ENCODE measurements at places on chromosomes 4 and X.

DNA sequence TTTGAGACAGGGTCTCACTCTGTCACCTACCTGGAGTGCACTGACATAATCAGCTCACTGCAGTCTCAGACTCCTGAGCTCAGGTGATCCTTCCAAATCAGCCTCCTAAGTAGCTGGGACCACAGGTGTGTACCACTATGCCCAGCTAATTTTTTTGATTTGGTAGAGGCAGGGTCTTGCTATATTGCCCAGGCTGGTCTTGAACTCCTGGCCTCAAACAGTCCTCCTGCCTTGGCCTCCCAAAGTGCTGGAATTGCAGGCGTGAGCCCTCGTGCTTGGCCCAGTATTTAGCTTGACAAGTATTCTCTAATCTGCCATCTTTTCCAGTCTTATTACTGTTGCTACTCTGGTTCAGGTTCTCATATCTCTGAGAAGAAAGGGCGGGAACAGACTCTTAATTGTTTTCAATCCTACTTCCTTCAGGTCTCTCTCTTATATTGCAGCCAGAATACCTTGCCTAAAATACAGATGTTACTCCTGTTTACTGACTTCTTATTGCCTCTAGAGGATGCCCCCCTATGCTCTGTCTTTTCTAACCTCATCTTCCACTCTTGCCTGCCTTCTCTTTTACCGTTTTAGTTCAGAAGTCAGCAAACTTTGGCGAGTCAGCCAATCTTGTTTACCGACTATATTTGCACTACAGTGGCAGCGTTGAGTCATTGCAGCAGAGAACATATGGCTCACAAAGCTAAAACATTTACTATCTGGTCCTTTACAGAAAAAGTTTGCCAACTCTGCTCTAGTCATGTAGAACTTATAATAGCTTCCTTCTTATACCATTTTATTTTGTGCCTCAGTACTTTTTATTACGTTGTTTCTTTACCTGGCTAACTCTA, 19.0 kb downstream of the MRPL1 start:
- H3K27ac ChIP-seq: no peak overlapping the region
- H3K4me1 ChIP-seq: no peaks in the 10 kb centered on the region
- H3K36me3 ChIP-seq: peaks cover 3% of the 10 kb centered on the region

GRCh38 chrX:153821066-153821465, 9.3 kb downstream of the PDZD4 start:
- H3K4me1 ChIP-seq: no peaks in the 10 kb centered on the region
- no peak overlapping the region for H3K27ac ChIP-seq
- H3K4me3 ChIP-seq: no peak overlapping the region
- no peaks in the 10 kb centered on the region for H3K27me3 ChIP-seq
- no peak for DNase-seq

DNA sequence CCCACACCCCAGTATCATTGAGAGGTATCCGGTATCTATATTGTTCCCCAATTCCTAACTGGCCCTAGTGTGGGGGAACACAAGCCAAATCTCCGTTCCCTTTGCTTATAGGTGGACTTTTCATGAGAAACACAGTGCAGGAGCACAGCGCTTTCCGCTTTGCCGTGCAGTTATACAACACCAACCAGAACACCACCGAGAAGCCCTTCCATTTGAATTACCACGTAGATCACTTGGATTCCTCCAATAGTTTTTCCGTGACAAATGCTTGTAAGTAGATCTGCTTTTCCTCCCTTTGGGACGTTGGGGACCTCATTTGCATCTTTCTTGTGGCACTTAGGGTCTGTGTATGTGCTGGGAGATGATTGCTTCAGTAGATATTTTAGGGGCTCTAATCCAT, 1.6 kb downstream of the GRIA3 start:
- H3K4me3 ChIP-seq: no peak overlapping the region
- H3K36me3 ChIP-seq: no peaks in the 10 kb centered on the region
- H3K4me1 ChIP-seq: no peaks in the 10 kb centered on the region
- no peaks in the 10 kb centered on the region for H3K27me3 ChIP-seq
- no peak overlapping the region for H3K27ac ChIP-seq

- no peaks in the 10 kb centered on the region for H3K27me3 ChIP-seq
- no peaks in the 10 kb centered on the region for H3K4me1 ChIP-seq
- DNase-seq: no peak
Measured at GRCh38 chr4:16418814-16419213, 192.5 kb upstream of the TAPT1 start.

DNA sequence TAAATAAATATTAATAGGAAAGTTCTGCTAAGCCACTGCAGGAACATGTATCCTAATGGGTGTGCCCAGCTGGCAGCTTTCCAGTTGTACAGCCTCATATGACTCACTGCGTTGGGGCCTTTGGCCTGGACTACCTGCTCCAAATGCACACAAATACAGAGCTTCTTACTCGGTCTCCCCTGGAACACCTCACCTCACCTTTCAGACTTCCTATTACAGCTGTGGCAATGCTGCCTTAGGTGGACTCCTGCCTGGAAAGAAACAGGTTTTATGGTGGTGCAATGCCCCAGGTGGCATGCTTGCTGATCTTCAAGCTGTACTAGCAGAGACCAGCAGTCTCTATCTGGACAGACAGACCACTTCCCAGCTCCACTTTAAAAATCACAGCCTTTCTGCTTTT, 85.7 kb upstream of the EXOC1L start:
- H3K27me3 ChIP-seq: no peaks in the 10 kb centered on the region
- DNase-seq: no peak
- no peak overlapping the region for H3K27ac ChIP-seq
- no peaks in the 10 kb centered on the region for H3K4me1 ChIP-seq
- H3K4me3 ChIP-seq: no peak overlapping the region
- H3K36me3 ChIP-seq: no peaks in the 10 kb centered on the region

DNA sequence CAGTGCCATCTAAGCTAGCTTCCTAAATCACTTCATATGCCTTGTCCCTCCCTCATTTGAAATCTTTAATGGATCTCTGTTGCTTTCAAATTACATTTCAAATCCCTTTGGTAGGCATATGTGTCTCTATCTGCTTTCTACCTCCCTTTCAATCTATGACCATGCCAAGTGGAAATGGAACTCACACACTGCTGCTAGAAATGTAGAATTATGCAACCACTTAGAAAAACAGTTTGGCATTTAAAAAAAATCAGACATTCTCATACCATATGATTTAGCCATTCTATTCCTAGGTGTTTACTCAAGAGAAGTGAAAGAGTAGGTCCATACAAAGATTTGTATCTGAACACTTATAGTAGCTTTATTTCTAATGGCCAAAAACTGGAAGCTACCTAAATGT, 413.5 kb upstream of the INTU start:
- H3K27me3 ChIP-seq: no peaks in the 10 kb centered on the region
- no peaks in the 10 kb centered on the region for H3K36me3 ChIP-seq
- no peak for DNase-seq
- no peak overlapping the region for H3K4me3 ChIP-seq

- no peak for DNase-seq
- no peak overlapping the region for H3K27ac ChIP-seq
- no peak overlapping the region for H3K4me3 ChIP-seq
- no peaks in the 10 kb centered on the region for H3K36me3 ChIP-seq
- peaks cover 24% of the 10 kb centered on the region for H3K27me3 ChIP-seq
Measured at GRCh38 chr4:185638093-185638492, 102.8 kb upstream of the PDLIM3 start.

DNA sequence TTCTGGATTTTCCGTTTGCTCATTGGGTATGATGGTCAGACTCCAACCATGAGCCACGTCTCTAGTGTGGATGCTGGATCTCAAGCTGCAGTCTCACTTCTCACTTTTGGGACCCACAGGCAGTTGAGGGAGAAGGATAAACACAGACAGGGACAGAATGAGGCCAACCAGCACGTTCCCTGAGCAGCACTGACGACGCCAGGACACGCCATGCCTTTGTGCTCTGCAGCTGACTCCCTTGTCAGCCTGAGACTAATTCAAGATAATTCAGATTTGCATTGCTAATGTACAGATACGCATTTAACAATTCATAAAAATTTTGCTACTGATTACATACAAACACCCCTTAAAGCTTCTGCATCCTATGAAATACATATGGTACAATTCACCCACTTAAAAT, 106.5 kb downstream of the FAM193A start:
- H3K27ac ChIP-seq: no peak overlapping the region
- H3K27me3 ChIP-seq: no peaks in the 10 kb centered on the region

DNA sequence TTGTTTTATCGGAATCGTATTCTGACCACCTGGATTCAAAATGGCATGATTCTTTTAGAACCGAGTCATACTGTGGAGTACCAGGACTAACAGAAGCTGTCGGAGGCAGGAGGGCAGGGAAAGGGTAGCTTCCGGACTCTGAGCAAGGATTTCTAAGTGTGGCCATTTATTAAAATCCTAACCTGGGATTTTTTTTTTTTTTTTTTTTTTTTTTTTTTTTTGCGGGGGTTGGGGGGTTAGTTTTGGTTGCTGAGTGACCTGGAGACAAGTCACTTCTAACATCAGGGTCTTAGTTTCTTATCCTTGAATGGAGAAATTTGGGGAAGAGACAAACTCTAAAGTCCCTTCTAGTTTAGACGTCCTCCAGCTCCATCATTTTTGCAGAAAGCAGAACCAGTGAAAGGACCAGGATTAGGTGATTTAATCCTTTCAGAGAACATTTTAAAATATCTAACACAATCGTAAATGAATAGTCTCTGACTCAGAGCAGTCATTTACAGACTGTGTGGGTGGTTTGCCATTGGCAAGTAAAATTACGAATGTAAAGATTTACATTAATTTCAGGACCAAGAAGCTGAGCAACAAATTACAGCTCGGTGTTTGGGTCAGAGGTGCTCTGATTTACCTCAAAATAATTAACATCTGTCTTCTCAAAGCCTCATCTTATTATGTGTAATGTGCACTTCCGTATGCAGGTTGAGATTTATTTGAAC, 7.3 kb downstream of the SLC25A5 start:
- H3K27me3 ChIP-seq: no peaks in the 10 kb centered on the region
- DNase-seq: no peak
- H3K27ac ChIP-seq: no peak overlapping the region
- no peaks in the 10 kb centered on the region for H3K4me1 ChIP-seq

GRCh38 chrX:55659931-55660330, 36.7 kb downstream of the FOXR2 start:
- no peak overlapping the region for H3K27ac ChIP-seq
- no peaks in the 10 kb centered on the region for H3K27me3 ChIP-seq
- no peaks in the 10 kb centered on the region for H3K4me1 ChIP-seq
- H3K4me3 ChIP-seq: no peak overlapping the region

DNA sequence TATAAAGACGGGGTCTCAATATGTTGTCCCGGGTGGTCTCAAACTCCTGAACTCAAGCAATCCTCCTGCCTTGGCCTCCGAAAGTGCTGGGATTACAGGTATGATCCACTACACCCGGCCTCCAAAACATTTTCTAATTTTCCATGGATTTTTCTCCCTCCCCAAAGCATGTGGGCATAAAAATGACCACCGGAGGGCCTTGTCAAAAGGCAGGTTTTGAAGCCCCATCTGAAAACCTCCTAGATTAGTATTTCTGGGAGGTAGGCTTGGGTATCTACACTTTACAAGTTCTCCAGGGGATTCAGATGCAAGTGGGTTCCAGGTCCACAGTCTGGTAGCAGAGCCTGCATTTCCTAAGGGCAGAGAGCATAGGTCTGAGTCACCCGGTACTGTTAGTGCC, 1.4 kb upstream of the GPR173 start:
- H3K4me3 ChIP-seq: no peak overlapping the region
- H3K27ac ChIP-seq: no peak overlapping the region
- peaks cover 14% of the 10 kb centered on the region for H3K27me3 ChIP-seq
- no peak for DNase-seq
- no peaks in the 10 kb centered on the region for H3K36me3 ChIP-seq

DNA sequence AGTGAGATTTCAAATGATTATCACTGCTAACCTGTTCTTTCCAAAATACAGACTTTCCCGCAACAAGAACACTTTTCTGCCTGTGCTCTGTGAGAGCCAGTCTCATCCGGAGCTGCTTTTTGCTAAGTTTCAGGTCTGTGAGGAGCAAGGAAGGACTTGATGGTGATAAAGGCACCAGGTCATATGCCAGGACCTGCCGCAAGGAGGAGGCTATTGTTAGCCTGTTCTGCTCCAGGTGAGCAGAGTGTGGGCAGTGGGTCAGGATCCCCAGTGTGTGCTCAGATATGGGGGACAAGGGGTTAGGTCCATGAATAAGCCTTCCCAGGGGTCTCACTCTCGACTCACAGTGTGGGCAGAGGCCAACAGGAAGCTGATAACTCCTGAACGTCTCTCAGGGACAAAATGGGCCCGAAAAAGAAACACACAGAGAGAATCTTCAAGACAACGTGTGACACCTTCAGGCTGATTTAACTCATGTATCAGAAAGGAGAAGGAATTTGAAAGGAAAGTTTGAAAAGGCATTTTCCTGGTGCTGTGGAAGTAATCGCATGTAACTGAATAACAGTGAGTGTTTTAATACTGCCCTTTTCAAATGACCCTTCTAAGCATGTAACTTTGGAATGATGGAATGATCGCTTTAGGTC, 57.7 kb upstream of the PDLIM3 start:
- no peaks in the 10 kb centered on the region for H3K36me3 ChIP-seq
- DNase-seq: no peak
- no peak overlapping the region for H3K27ac ChIP-seq
- no peaks in the 10 kb centered on the region for H3K4me1 ChIP-seq

DNA sequence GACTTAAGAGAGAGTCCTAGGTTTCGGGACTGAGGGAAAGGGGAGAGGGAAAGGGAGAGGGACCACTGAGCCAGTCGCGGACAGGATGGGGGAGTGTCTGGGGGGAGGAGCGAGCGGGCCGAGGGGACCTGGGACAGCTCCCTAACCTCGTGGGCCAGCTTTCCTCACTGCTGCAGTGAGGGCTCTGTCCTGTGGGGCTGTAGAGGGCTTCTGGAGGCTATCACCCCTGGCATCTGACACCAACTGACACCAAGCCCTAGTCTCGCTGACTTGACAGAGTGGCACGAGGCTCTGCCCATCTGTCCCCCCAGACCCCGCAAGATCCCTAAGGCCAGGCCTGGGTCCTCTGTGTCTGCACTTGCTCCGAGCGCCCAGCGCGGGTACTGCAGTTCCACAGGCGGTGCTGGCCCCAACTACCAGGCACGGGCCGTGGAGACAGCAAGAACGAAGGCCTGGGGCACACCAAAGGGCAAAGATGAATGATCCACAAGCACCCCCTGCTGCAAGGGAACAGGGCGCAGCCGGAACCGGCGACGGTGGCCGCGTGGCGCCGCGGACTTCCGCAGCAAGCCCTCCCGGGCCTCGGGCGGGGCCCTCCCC, 465 bp downstream of the HAUS7 start:
- no peak for DNase-seq
- no peaks in the 10 kb centered on the region for H3K36me3 ChIP-seq
- no peaks in the 10 kb centered on the region for H3K27me3 ChIP-seq

GRCh38 chr4:40871695-40872250, 122.0 kb downstream of the NSUN7 start:
- no peak overlapping the region for H3K27ac ChIP-seq
- H3K36me3 ChIP-seq: no peaks in the 10 kb centered on the region
- H3K4me3 ChIP-seq: no peak overlapping the region
- H3K27me3 ChIP-seq: no peaks in the 10 kb centered on the region

GRCh38 chr4:183284965-183285364, 35.1 kb downstream of the CLDN22 start:
- H3K36me3 ChIP-seq: no peaks in the 10 kb centered on the region
- H3K27ac ChIP-seq: no peak overlapping the region
- no peak overlapping the region for H3K4me3 ChIP-seq
- DNase-seq: no peak
- no peaks in the 10 kb centered on the region for H3K27me3 ChIP-seq

- H3K4me1 ChIP-seq: no peaks in the 10 kb centered on the region
- no peaks in the 10 kb centered on the region for H3K36me3 ChIP-seq
- no peak for DNase-seq
Measured at GRCh38 chr4:88817740-88818139, 120.1 kb upstream of the NAP1L5 start.
